ENCODE measurements at places on chromosomes 3 and 15. TPM values are rescaled to one million over a fixed set of nuclear protein-coding genes. Genes with fewer than 3 reads are reported as not detected.
A peak's percentile ranks its signal among the peaks of the same experiment; 100 is the strongest.

The ITPKA gene
- total RNA-seq: 2.8 TPM

The MESP2 gene
- not detected for total RNA-seq

The HRG gene
- not detected for total RNA-seq

The XIRP1 gene
- total RNA-seq: 3.0 TPM

The GOLGA8Q gene
- 1.1 TPM for total RNA-seq

The P2RY1 gene
- total RNA-seq: 0.49 TPM

The PPM1L gene
- total RNA-seq: 2.7 TPM

The GLDN gene
- not detected for total RNA-seq

The UBAP1L gene
- total RNA-seq: 5.9 TPM

The GOLGA8B gene
- total RNA-seq: 239 TPM

DNA sequence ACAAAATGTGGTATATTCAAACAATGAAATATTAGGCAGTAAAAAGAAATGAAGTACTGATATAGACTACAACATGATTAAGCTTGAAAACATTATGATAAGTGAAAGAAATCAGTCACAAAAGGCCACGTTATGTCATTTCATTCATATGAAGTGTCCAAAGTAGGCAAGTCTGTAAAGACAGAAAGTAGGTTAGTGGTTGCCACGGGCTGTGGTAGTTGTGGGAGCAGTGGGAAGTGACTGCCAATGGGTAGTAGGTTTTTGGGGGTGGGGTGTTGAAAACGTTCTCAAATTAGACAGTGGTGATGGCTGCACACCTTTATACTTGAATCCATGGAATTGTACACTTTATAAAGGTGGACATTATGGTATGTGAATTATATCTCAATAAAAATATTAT is 12.1 kb downstream of the GALNT15 start:
- H3K27me3 ChIP-seq: peaks cover 7% of the 10 kb centered on the region
- H3K36me3 ChIP-seq: no peaks in the 10 kb centered on the region
- no peaks in the 10 kb centered on the region for H3K4me1 ChIP-seq
- H3K27ac ChIP-seq: no peak overlapping the region
- DNase-seq: no peak

DNA sequence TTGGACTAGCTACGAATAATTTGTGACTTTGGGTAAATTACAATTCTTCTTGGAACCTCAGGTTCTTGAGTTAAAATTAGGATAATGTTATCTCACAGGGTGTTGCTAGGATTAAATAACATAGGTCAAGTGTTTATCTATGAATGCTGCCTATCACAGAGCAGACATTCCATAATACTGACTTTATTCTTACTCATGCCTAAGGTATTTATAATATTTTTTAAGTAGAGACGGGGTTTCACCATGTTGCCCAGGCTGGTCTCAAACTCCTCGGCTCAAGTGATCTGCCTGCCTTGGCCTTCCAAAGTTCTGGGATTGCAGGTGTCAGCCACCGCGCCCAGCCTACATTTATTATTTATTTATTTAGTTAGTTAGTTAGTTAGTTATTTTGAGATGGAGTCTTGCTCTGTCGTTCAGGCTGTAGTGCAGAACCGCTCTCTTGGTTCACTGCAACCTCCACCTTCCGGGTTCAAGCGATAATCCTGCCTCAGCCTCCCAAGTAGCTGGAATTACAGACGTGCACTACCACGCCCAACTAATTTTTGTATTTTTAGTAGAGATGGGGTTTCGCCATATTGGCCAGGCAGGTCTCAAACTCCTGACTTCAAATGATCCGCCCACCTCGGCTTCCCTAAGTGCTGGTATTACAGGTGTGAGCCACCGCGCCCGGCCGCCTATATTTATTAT is 741 bp upstream of the ZNF106 start:
- H3K27ac ChIP-seq: peak overlapping the region; percentile 99
- peaks cover 52% of the 10 kb centered on the region for H3K4me1 ChIP-seq
- H3K4me3 ChIP-seq: peak overlapping the region; percentile 99
- H3K27me3 ChIP-seq: no peaks in the 10 kb centered on the region
- DNase-seq: no peak
- H3K36me3 ChIP-seq: peaks cover 9% of the 10 kb centered on the region

- H3K36me3 ChIP-seq: peaks cover 20% of the 10 kb centered on the region
- no peak for DNase-seq
- no peaks in the 10 kb centered on the region for H3K27me3 ChIP-seq
- no peak overlapping the region for H3K27ac ChIP-seq
These were observed 49.0 kb downstream of the PBRM1 start for GRCh38 chr3:52636673-52637072.

DNA sequence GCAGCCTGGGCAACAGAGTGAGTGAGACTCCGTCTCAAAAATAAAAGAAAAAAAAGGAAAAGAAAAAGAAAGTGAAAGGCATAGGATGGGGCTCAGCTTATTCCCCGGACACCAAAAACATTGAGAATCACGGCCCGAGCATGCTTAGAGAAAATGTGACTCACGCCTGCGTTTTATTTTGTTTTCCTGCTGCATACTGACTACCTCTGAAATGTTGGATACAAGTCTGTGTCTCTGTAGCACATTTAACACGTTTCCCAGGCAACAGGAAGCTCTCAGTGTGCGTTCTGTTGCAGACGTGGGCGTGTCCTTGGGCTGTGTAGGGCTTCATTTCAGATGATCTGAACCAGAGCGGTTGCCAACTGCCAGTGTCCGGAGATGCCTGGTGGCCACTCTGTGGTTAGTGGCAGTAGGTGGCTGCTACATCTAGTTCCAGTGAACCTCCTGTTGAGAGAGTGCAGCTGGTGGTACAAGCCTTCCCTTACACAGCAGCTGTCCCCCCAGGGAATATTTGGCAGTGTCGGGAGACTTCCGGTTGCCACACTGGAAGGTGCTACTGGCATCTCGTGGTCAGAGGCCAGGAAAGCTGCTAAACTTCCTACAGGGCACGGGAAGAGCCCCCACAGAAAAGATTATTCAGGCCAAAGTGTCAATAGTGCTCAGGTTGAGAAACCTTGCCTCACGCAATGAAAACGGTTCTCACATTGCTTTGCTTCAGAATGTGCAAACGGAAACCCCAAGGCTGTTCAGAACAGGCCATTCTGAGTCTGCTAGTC is 3.0 kb downstream of the SLC51A start:
- peaks cover 22% of the 10 kb centered on the region for H3K4me1 ChIP-seq
- peak overlapping the region; percentile 81 for H3K27ac ChIP-seq

- no peak for DNase-seq
- peak overlapping the region; percentile 82 for H3K4me3 ChIP-seq
- peaks cover 54% of the 10 kb centered on the region for H3K27me3 ChIP-seq
- no peaks in the 10 kb centered on the region for H3K36me3 ChIP-seq
These were observed 1.8 kb downstream of the CD276 start for GRCh38 chr15:73685981-73686380.

DNA sequence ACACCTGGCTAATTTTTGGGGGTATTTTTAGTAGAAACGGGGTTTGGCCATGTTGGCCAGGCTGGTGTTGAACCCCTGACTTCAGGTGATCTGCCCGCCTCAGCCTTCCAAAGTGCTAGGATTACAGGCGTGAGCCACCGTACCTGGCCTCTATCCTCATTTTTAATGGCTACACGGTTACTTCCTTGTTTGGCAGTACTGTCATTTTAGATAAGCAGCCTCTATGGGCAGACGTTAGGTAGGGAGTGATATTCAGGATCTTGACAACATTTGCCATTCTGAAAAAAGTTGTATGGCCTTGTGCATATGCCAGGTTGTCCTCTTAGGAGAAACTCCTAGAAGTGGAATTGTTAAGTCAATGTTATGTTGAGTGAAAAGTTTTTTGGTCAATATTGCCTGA is 141.7 kb downstream of the ITPR1 start:
- no peaks in the 10 kb centered on the region for H3K36me3 ChIP-seq
- DNase-seq: no peak
- no peak overlapping the region for H3K27ac ChIP-seq

- peaks cover 2% of the 10 kb centered on the region for H3K27me3 ChIP-seq
- H3K4me1 ChIP-seq: no peaks in the 10 kb centered on the region
- no peak for DNase-seq
- no peak overlapping the region for H3K27ac ChIP-seq
These were observed 50.6 kb upstream of the FAM174B start for GRCh38 chr15:92706201-92706600.

GRCh38 chr15:38154837-38155236 is 97.8 kb upstream of the SPRED1 start:
- no peak for DNase-seq
- H3K27me3 ChIP-seq: peaks cover 11% of the 10 kb centered on the region
- no peak overlapping the region for H3K27ac ChIP-seq
- H3K4me1 ChIP-seq: no peaks in the 10 kb centered on the region
- H3K4me3 ChIP-seq: no peak overlapping the region
- no peaks in the 10 kb centered on the region for H3K36me3 ChIP-seq

DNA sequence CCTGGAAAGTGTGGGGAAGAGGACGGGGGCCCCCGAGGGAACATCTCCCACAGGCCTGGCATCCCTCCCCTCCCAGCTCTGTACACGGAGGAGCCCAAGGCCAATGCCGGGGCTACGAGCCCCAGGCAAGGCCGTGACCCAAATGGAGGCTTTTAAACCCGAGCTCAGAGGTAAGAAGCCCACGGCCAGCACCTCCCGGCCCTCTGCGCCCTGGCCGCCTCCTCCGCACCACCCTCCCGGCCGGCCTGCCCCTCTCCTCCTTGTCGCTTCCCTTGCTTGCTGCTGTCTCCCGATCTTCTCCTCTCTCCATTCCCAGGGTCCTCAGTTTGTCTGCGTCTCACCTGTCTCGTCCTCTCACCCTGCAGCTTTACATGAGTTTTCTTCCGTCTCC is 1.3 kb downstream of the MUC4 start:
- H3K27me3 ChIP-seq: no peaks in the 10 kb centered on the region
- H3K36me3 ChIP-seq: peaks cover 3% of the 10 kb centered on the region
- no peak for DNase-seq
- H3K27ac ChIP-seq: peak overlapping the region; percentile 1

- no peak overlapping the region for H3K4me3 ChIP-seq
- no peaks in the 10 kb centered on the region for H3K27me3 ChIP-seq
- H3K27ac ChIP-seq: no peak overlapping the region
- no peak for DNase-seq
- no peaks in the 10 kb centered on the region for H3K4me1 ChIP-seq
These were observed 133.7 kb downstream of the AGBL1 start for GRCh38 chr15:86213420-86213819.

DNA sequence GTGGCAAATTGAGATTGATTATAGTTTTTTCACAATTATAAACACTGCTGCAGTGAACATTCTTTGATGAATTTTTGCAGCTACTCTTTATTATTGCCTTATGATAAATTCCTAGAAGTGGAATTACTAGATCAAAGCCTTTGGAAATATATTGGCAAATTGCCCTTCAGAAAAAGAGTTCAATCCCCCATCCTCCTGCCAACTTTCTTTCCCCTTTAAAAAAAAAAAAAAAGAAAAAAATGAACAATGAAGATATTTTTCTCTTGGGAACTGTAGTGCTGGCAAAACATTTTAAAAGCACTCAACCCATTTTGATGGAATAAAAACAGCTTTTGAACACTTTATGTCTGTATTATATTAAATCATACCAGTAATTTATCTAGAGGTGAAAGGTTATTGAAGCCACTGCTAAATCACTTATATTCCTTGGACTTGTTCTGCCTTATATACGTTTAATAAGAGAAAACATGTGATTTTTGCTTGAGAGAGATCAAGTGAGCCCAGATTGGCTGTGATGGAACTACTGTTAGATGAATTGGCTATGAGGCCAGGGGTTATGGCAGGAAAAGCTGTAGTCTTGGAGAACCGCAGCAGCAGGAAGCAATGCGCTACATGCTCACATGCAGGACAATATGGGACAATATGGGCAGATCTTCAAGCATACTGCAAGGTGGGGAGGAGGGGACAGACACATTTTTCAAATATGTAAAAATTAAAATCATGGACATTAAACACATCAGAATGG is 212.8 kb upstream of the C2CD4B start:
- no peaks in the 10 kb centered on the region for H3K36me3 ChIP-seq
- no peaks in the 10 kb centered on the region for H3K4me1 ChIP-seq
- no peak overlapping the region for H3K4me3 ChIP-seq
- no peak for DNase-seq

DNA sequence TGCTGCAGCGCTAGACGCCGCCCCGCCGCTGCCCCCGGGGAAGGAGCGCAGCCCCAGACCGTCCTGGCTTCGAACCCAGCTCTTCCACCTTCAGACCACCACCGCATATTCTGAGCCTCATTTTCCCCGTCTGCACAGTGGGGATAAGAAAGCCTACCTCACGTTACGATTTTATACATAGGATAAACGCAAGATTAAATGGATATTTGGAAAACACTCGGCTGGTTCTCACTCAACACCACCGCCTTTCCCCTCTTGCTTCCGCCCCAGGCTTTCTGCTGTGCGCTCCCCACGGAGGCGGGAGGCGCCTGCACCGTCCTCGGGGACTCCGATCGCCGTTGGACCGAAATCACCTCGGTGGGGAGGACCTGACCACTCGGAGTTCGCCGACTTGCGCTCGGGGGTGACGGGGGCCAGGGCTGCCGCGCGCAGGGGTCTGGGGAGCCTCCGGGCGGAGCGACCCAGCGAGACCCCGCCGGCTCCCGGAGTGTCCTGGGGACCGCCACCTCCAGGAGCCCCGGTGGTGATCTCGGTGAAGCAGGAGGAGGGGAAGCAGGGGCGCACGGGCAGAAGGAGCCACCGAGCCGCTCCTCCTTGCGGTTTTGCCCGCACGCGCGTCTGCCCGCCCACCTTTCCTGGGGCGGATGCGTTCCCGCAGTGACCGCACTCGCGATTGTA is 4.0 kb downstream of the FBXL22 start:
- H3K4me1 ChIP-seq: peaks cover 51% of the 10 kb centered on the region
- DNase-seq: peak; percentile 53
- H3K36me3 ChIP-seq: peaks cover 13% of the 10 kb centered on the region
- peak overlapping the region; percentile 88 for H3K4me3 ChIP-seq

- peak overlapping the region; percentile 30 for H3K4me3 ChIP-seq
- no peaks in the 10 kb centered on the region for H3K36me3 ChIP-seq
- no peak overlapping the region for H3K27ac ChIP-seq
- DNase-seq: no peak
These were observed 2.7 kb upstream of the ALS2CL start for GRCh38 chr3:46695962-46696894.

DNA sequence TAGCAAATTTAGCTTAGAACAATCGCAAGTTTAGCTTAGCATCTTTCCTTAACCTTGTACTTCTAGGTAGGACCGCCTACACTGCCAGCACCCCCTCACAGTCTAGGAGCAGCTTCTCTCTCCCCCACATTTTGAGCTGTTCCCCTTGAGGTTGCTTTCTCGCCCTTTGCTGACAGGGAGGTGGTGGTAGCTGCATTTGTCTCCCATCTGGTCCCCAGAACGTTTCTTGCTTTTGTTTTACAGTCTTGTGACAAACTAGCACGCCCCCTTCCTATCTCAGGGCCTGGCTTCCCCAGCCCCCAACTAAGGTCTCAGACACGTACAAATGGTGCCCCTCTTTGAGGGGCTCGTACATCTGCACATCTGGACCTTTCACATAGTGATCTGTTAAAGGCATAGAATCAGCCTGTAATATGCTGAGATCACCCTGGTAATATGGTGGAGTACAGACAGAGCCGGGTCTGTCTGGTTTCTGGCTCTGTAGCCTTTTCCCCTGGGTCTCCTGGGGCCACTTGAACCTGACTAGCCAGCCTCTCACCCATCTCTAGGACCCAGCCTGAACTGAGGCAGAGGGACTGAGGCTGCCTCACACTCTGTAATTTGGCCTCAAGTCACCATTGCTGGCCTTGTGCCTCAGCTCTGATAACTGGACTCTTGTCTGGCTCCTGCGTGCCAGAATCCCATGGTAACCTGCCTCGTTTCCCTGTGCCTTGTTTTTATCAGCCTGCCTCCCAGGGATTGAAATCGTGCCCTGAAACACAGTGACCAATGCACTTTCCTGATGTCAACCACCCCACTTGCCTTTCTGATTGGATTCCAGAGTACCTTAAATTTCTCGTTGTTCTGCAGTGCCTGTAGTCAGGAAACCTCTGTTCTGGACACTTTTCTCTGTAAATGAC is 27.7 kb downstream of the CRTC3 start:
- no peak for DNase-seq
- peaks cover 30% of the 10 kb centered on the region for H3K36me3 ChIP-seq
- peak overlapping the region; percentile 8 for H3K4me3 ChIP-seq
- peaks cover 71% of the 10 kb centered on the region for H3K4me1 ChIP-seq
- H3K27ac ChIP-seq: peak overlapping the region; percentile 66
- no peaks in the 10 kb centered on the region for H3K27me3 ChIP-seq
